ENCODE measurements at places on chromosomes 12 and 14. TPM values are rescaled to one million over a fixed set of nuclear protein-coding genes. Genes with fewer than 3 reads are reported as not detected.

Gene CD163L1
- total RNA-seq: 3.1 TPM

Gene RAPGEF3
- total RNA-seq: 26.3 TPM

Gene UBR7
- 25.2 TPM for total RNA-seq

Gene KRT85
- total RNA-seq: not detected

Gene AICDA
- 0.13 TPM for total RNA-seq

Gene PLEKHG7
- total RNA-seq: not detected

Gene POTEG
- not detected for total RNA-seq

Gene RNASE4
- 5.6 TPM for total RNA-seq

DNA sequence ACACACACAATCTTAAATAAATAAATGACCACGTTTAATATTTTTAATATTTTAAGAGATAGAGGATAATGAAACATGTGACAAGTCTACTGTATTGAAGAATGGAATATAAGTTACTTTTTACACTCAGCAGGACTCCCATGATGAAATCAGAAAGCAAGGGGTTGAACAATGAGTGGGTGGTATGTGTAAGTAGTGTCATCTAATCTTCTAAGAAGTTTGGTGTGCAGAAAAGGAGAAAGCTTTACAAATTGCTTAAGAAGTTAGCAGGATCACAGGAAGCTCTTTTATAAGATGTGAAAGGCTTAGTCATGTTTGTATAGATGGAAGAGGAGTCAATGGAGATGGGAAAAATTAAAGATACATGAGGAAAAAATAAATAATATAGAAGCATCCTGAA is 47.8 kb downstream of the SLC15A5 start:
- DNase-seq: no peak

DNA sequence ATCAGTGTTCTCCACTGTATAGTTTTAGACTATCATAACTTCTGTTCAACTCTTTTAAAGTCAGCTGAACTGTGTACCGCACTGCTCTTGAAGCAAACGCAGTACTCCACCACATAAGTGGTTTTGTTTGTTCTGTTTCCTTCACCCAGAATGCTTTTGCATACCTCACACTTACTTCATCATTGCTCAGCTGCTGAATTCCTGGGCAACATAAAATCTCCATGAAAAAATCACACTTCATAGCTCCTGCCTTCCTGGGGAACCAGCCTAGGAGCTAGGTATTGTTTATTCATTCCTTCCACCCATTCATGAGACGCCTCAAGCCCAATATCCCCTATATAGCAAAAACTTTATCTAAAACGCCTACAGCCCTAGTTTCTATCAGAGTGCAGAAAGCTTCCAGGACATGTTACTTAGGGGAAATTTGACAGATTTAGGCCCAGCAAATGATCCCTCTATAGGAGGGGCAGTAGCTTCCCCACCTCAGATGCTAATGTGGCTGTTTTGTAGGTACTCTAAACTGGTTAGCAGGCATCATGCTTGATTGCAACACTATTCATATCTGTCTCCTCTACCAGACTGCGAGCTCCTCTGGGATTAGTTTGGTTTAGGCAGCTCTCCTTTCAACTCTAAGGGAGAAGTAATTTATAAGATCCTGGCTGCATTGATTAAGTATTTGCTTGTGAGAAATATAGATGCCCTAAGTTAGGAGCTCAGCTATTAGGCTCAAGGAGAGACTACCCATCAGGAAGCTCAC is 44.5 kb downstream of the LRRC9 start:
- DNase-seq: no peak

GRCh38 chr12:7935590-7936581 is at the start of gene SLC2A3:
Gene SLC2A3, minus strand, starts transcription at chr12:7936187. Its CDS starts 153 bp downstream, at chr12:7936034.
- DNase-seq: peak; percentile 82

DNA sequence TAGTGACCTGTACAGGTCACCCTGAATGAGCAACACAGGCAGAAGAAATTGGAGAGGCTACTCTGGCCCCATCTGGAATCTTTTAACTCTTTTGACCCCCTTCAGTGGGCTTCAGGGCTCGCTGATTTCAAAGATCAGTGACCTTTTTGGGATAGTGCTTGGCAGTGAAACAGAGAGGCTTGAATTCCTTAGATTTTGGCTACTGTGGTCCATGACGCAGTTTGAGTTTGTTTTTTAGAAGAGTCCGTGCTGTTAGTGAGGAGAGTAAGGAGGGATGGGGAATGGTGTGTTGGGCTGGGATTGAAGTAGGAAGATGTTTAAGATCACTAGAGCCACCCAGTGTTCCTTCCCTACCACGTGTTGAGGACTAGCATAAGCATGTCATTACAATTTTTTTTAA is 16.5 kb downstream of the TMEM30B start:
- no peak for DNase-seq

- DNase-seq: no peak
Measured at GRCh38 chr12:63814146-63814772, 30.2 kb upstream of the SRGAP1 start.

DNA sequence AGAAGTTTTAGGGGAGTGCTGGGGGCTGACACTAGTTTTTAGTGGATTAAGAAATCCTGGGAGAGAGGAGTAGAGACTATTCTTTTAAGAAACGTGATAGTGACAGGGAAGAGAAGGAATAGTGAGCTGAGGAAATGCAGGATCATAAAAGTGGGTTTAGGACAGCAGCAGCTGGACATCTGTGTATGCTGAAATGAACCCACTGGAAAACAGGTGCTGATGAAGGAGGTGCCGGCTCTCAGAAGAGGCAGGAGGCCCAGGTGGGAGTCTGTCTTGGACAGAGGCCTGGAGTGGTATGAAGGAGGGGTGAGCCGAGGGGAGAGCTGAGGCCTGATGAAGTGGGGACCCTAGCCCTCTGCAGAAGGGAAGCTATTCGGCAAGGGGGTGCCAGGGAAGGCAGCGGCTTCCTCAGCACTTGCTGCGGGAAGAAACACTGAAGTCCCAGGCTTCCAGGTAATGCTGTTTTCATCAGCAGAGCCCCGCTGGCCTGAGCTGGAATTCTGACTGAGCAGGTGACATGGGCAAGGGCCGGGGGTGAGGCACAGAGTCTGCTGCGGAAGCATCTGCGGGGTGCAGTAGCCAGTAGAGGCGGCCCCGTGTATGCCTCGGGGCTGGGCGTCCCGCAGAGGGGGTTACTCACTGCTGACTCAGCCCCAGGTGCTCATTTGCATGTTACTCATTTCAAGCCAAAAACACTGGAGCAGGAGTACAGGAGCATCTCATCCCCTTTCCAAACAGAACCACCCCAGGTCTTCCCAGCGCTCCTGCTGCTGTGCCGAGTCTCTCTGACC is 89.7 kb downstream of the TMCC3 start:
- no peak for DNase-seq

DNA sequence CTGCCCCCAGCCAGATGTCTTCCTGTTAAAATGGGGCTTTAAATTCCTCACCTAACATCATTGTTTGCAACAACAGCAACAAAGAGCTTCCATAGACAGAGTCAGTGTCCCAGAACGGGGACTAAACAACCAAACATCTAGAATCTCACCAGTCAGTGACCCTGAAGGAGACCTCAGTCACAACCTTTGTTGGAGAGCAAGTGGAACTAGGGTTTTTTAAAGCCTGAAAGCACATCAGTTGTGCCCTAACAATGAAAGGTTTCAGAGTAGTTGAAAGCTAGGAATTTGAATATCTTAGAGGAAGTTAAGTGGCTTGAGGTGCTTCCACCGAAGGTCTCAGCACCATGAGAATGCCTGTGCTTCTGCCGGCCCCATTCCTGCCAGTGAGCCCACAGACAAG is 5.0 kb upstream of the ALDH2 start:
- DNase-seq: no peak

- DNase-seq: no peak
Measured at GRCh38 chr12:83089575-83089974, 402.9 kb downstream of the TMTC2 start.

DNA sequence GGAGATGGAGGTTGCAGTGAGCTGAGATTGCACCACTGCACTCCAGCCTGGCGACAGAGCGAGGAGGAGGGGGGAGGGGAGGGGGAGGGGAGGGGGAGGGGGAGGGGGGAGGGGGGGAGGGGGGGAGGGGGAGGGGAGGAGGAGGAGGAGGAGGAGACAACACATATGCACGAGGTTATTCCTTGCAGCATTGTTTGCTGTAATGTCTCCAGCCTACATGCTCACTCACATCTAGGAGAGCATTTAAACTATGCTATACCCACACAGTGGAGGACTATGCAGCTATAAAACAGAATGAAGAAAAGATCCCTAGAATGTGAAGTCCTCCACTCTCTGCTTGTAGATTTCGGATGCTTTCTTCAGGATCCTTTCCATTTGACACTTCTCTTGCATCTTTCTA is 3.5 kb upstream of the HIGD1C start:
- DNase-seq: no peak

DNA sequence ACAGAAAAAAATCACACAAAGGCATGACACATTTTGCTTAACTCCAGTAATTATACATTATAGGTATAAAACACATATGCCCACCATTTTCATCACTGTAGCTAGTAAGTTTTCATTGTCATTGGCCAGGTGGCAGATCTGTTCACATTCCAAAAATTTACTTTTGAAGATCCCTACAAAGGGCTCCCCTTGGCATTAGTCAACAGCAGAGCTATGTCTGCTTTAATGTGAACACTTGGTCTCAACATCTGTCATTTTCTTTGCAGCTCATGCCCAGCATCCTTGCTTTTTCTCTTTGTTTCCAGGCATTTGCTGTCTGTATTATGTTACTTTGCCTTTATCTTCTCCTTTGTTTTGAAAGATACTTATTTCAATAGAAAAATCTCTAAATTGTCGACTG is 519.1 kb upstream of the FOXG1 start:
- DNase-seq: no peak

DNA sequence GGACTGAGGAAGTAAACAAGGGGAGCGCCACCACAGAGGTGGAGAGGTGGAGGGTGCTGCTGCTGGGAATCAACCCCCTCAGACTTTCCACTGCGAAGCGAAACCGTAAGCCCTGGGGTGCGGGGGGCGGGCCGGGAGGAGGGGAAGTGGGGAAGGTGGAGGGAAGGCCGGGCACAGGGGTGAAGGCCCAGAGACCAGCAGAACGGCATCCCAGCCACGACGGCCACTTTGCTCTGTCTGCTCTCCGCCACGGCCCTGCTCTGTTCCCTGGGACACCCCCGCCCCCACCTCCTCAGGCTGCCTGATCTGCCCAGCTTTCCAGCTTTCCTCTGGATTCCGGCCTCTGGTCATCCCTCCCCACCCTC is at the start of gene LAG3:
Gene LAG3 (plus strand): TSS at position 190 of the 365 bp plus-strand sequence. CDS start 333 bp downstream, outside the sequence.
- no peak for DNase-seq

DNA sequence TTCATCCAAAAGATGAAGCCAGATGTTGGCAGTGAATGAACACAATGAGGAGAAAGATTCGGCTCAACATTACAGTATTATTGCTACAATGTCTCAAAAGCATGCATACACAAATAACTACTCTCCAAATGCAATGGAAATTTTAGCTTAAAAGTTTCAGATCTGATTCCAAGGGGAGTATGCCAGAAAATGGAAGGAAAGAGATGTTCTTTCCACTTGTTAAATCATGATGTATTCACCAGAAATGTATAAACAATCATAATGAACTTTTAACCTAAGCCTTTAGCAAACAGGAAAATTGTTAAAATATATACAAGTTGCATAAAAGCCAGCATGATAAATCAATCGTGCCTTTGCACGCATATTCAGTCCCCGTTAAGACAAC is 62.1 kb downstream of the SH2B3 start:
- no peak for DNase-seq

GRCh38 chr14:68191567-68192321 is 372.2 kb downstream of the RAD51B start:
- DNase-seq: no peak

- DNase-seq: peak; percentile 92
Measured at GRCh38 chr14:23306412-23307145, at the start of gene BCL2L2. Gene BCL2L2, plus strand, starts transcription at chr14:23306833. Its CDS starts 935 bp downstream, at chr14:23307768.

GRCh38 chr14:54301359-54301758 is 95.4 kb upstream of the CDKN3 start:
- DNase-seq: no peak

- no peak for DNase-seq
Measured at GRCh38 chr12:85831327-85831990, 4.8 kb downstream of the RASSF9 start.
